Activated T-cell treated with anti-CD3 and anti-CD28 coated beads, Interleukin-2, amount 50 U/mL, for 4 hours (primary cell): ENCODE measurements at places on chromosomes 11 and 22.

GRCh38 chr11:95229993-95230809 is 801 bp downstream of the SESN3 start:
- peak; percentile 10 for DNase-seq

GRCh38 chr11:126105748-126106080 is 43.0 kb upstream of the CDON start:
- no peak for DNase-seq

DNA sequence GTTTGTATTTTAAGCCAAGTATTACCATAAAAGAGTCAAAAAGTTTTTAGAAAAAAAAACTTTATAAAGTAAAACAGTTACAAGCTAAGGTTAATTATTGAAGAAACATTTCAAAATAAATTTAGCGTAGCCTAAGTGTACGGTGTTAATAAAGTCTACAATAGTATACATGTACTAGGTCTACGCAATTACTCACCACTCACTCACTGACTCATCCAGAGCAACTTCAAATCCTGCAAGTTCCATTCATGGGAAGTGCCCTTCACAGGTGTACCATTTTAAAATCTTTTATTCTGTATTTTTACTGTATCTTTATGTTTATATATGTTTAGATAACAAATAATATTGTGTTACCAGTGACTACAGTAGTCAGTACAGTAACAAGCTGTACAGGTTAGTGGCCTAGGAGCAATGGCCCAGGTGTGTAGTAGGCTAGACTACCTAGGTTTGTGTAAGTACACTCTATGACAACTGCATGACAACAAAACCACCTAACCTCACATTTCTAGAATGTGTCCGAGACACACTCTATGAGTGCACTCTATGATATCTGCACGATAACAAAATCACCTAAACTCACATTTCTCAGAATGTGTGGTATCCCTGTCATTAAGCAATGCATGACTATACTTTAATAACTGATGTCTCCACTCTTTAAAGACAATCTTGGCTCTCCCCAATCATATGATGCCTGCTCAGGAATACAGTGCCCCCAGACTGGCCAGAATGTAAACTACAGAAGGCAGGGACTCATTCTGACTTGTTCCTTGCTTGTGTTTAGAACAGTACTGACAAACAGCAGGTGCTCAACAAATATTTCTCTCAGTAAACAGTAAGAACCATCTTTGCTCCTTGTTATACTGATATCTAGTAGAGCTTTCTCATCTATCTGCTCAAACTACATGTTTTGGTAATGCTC is 21.2 kb downstream of the KMT5B start:
- no peak for DNase-seq

DNA sequence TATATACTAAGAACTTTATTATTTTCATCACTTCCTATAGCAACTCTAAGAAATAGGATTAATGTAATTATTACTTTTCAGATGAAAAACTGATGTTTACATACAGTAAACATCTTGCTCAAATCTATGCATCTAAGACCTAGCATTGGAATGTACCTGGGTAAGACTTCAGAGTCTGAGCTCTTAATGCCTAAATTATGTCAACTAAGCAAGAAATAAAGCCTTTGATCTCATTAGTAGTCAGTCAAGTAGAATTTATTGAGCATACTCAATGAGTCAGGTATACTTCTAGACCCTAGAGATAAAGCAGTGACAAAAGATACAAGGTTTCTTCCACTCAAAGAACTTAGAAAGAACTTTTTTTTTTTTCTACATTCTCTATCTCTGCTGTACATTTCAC is 16.7 kb upstream of the OR51Q1 start:
- DNase-seq, result no peak

GRCh38 chr11:400241-400689 is 6.3 kb downstream of the PKP3 start:
- no peak for DNase-seq

GRCh38 chr22:41793871-41794270 is 6.6 kb upstream of the CCDC134 start:
- DNase-seq, result no peak

GRCh38 chr11:77259641-77260040 is 41.8 kb downstream of the GDPD4 start:
- no peak for DNase-seq

DNA sequence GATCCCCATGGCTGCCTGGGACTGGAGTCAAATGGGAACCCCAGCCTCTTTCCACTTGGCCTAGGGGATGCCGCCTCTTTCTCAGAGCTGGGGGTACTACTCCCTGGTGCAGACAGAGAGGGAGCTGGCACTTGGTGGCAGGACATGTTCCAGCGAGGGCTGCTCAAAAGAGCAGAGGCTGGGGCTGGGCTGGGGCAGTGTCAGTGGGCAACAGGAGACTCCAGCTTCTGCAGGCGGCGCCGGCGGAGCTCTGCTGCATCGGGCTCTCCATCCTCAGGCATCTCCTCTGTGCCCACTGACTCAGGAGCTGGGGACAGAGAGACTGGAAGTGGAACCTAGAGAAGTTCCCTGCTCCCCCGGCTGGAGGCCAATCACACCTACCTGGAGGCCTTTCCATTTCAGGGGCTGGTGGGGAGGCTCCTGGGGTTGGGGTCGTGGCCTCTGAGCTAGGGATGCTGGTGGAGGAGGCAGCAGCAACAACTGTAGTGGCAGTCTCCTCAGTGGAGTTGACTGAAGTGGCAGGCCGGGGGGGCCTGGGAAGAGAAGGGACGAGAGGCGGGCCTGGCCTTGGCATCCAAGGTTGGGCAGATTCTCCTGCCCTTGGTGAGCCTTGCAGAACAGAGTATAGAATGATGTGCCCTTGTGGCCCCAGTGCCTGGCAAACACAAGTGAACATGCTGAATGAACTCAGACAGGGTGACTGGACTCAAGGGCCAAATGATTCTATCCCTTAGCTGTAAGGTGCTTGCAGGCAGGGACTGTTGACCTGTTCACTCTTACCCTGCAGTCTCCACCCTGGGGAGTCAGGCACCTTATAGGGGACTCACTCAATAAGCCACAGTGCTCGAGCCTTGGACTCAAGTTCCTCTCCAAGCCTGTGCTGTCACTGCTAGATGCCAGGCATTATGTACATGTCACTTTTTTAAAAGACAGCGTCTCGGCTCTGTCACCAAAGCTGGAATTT is 5.9 kb downstream of the SYVN1 start:
- no peak for DNase-seq
